Aorta (tissue), 5 donors: ENCODE measurements at places on chromosomes 5 and 9. TPM values are rescaled to one million over a fixed set of nuclear protein-coding genes. Genes with fewer than 3 reads are reported as not detected.

GRCh38 chr5:110917161-110917875 lies 154.2 kb upstream of the TSLP start:
- DNase-seq = no peak
- no peak overlapping the region for H3K4me3 ChIP-seq
- no peaks in the 10 kb centered on the region for H3K27me3 ChIP-seq
- H3K4me1 ChIP-seq = peaks cover 5% of the 10 kb centered on the region

- H3K27me3 ChIP-seq = no peaks in the 10 kb centered on the region
- H3K4me3 ChIP-seq = no peak overlapping the region
- H3K4me1 ChIP-seq = no peaks in the 10 kb centered on the region
- no peaks in the 10 kb centered on the region for H3K36me3 ChIP-seq
- peak; percentile 20 for DNase-seq
Measured at GRCh38 chr5:135053278-135053677, 19.2 kb upstream of the PITX1 start.

DNA sequence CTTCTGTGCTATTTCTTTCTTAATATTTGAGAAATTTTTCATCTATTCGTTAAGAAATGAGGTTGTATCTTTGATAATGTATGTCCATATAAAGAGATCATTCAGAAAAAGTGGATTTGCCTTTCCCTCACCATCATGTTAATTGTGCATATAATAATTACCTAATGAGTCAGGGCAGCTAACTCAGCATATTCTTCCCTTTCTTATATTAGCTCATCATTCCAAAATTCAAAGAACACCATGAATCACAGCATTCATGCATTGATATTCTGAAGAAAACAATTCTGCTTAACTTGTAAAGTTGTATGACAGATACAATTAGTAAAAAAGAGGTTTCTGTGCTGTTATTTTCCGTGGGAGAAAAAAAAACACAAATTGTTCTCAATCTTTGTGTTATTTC lies 630.6 kb downstream of the TLE1 start:
- DNase-seq = no peak
- H3K4me3 ChIP-seq = no peak overlapping the region
- no peaks in the 10 kb centered on the region for H3K27me3 ChIP-seq
- no peaks in the 10 kb centered on the region for H3K4me1 ChIP-seq
- H3K36me3 ChIP-seq = no peaks in the 10 kb centered on the region
- H3K27ac ChIP-seq = no peak overlapping the region

The LCN10 gene
- total RNA-seq = 11.4 TPM

The C5orf52 gene
- not detected for total RNA-seq

- H3K4me1 ChIP-seq = no peaks in the 10 kb centered on the region
- no peak overlapping the region for H3K27ac ChIP-seq
- H3K4me3 ChIP-seq = no peak overlapping the region
- DNase-seq = no peak
Measured at GRCh38 chr5:164335837-164336236, 830.4 kb downstream of the MAT2B start.

- no peak overlapping the region for H3K4me3 ChIP-seq
- H3K27ac ChIP-seq = no peak overlapping the region
- no peaks in the 10 kb centered on the region for H3K36me3 ChIP-seq
- no peak for DNase-seq
- H3K4me1 ChIP-seq = no peaks in the 10 kb centered on the region
Measured at GRCh38 chr5:168151041-168151440, 140.4 kb upstream of the WWC1 start.

DNA sequence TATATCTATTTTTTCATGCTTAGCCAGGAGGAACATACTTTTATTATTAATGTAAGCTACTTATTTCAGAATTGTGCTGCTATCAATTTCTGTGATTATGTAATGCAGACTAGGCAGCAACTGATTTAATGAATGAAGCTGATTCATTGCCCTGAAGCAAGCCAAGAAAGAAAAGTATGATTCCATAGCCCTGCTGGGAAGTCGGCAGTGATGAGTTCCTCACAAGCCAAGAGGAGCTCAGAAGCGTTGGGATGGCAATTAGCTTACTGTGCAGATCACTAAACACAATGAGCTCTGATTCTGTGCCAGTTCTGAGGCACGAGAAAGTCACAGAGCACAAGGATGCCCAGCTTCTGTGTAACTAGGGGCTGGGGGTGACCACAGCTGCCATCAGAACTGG lies 254.3 kb upstream of the KLF9 start:
- no peak for DNase-seq
- H3K27me3 ChIP-seq = no peaks in the 10 kb centered on the region
- no peak overlapping the region for H3K4me3 ChIP-seq
- H3K36me3 ChIP-seq = no peaks in the 10 kb centered on the region
- H3K27ac ChIP-seq = no peak overlapping the region
- H3K4me1 ChIP-seq = no peaks in the 10 kb centered on the region

- H3K4me3 ChIP-seq = no peak overlapping the region
- peaks cover 7% of the 10 kb centered on the region for H3K36me3 ChIP-seq
- DNase-seq = no peak
- no peaks in the 10 kb centered on the region for H3K4me1 ChIP-seq
- no peaks in the 10 kb centered on the region for H3K27me3 ChIP-seq
Measured at GRCh38 chr9:97907046-97907445, 15.3 kb downstream of the TRMO start.

- no peaks in the 10 kb centered on the region for H3K27me3 ChIP-seq
- H3K36me3 ChIP-seq = no peaks in the 10 kb centered on the region
- H3K4me3 ChIP-seq = no peak overlapping the region
- H3K27ac ChIP-seq = no peak overlapping the region
Measured at GRCh38 chr5:72074251-72074650, 33.0 kb upstream of the MAP1B start.

DNA sequence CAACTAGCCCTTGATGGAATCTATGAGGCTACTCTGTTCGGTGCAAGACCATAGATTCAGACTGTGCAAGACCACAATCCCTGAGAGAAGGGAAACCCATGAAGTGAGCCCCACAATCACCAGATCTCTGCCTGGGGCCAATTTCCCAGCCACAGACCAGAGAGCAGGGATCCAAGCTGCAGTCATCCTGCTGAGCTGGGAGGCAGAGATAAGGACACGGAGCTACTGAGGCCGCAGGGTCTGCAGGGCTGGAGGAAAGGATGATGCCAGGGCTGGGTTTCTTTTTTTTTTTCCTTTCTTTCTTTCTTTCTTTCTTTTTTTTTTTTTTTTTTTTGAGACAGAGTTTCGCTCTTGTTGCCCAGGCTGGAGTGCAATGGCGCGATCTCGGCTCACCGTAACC lies 47.7 kb upstream of the FUBP3 start:
- H3K27ac ChIP-seq = no peak overlapping the region
- DNase-seq = no peak
- H3K4me1 ChIP-seq = no peaks in the 10 kb centered on the region
- H3K27me3 ChIP-seq = no peaks in the 10 kb centered on the region
- no peaks in the 10 kb centered on the region for H3K36me3 ChIP-seq

- H3K4me1 ChIP-seq = no peaks in the 10 kb centered on the region
- DNase-seq = no peak
- no peak overlapping the region for H3K4me3 ChIP-seq
- no peaks in the 10 kb centered on the region for H3K36me3 ChIP-seq
- H3K27me3 ChIP-seq = no peaks in the 10 kb centered on the region
Measured at GRCh38 chr5:114447084-114447773, 85.4 kb downstream of the KCNN2 start.

DNA sequence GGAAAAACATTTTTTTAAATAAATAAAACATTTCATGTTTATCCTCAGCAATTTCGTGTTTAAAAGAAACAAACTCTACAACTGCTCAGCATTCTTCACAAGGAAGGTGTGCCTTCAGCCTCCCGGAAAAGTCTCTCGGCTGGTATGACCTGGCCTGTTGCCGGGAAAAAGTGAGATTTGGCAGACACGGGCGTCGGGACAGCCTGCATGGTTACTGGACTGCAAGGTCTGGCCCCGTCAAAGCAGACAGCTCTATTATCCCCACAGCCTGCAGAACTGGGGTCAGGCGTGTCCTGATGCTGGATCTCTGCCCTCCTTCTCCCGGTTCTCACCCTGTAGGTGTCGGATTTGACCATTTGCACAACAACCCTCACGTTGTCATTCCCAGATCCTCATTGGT lies 120.3 kb upstream of the SPATA31C2 start:
- peak; percentile 88 for DNase-seq
- H3K4me3 ChIP-seq = no peak overlapping the region
- H3K4me1 ChIP-seq = no peaks in the 10 kb centered on the region
- H3K27me3 ChIP-seq = no peaks in the 10 kb centered on the region
- H3K27ac ChIP-seq = no peak overlapping the region

DNA sequence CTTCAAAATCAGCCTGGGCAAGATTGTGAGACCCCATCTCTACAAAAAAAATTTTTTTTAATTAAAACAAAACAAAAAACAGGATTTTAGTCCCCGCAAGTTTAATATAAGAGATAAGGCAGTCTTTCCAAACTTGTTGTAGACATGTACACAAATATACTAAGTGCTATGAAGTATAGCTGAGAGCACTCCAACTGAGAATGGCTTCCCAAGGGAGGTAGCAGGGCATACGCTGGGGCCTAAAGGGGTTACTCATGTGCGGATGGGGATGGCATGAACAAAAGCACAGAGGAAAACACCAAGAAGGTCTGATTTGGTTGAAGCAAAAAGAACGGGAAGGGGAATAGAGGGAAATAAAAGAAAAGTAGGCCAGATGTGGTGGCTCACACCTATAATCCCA lies 21.1 kb downstream of the SAR1B start:
- no peak overlapping the region for H3K27ac ChIP-seq
- no peaks in the 10 kb centered on the region for H3K4me1 ChIP-seq
- no peak for DNase-seq
- H3K36me3 ChIP-seq = peaks cover 13% of the 10 kb centered on the region

GRCh38 chr9:109652971-109653370 lies 127.0 kb upstream of the PALM2AKAP2 start:
- no peak overlapping the region for H3K4me3 ChIP-seq
- DNase-seq = no peak
- H3K27me3 ChIP-seq = no peaks in the 10 kb centered on the region
- H3K36me3 ChIP-seq = no peaks in the 10 kb centered on the region
- no peak overlapping the region for H3K27ac ChIP-seq

GRCh38 chr5:139639619-139640380 lies 8.3 kb upstream of the CXXC5 start:
- H3K4me3 ChIP-seq = no peak overlapping the region
- no peak overlapping the region for H3K27ac ChIP-seq
- H3K4me1 ChIP-seq = peaks cover 2% of the 10 kb centered on the region
- no peak for DNase-seq
- no peaks in the 10 kb centered on the region for H3K27me3 ChIP-seq

The RELL2 gene
- total RNA-seq = 1.9 TPM

The CAVIN4 gene
- 1.1 TPM for total RNA-seq

- no peak overlapping the region for H3K4me3 ChIP-seq
- H3K36me3 ChIP-seq = no peaks in the 10 kb centered on the region
- no peak for DNase-seq
- no peaks in the 10 kb centered on the region for H3K4me1 ChIP-seq
Measured at GRCh38 chr9:129254566-129255287, 76.7 kb upstream of the IER5L start.

The SLC27A6 gene
- total RNA-seq = 0.16 TPM

DNA sequence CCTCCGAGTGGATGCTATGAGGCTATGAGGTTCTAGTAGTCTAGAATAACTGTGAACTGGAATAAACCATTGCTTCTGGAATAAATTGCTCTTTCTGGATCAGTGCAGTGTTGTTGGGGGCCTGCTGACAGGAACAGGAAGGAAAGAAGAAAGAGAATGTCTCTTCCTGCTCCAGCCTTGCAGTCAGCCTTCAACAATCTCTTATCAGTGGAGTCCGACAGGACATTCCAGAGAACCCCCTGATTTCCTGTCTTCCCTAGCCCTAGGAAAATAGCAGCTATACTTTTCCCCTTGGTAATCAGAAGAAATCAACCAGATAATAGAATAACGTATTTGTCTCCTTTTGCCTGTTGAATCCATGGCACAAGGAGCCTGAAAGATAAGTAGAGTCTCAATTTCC lies 55.4 kb downstream of the WDR36 start:
- H3K27me3 ChIP-seq = no peaks in the 10 kb centered on the region
- no peaks in the 10 kb centered on the region for H3K36me3 ChIP-seq
- no peaks in the 10 kb centered on the region for H3K4me1 ChIP-seq
- no peak overlapping the region for H3K4me3 ChIP-seq
- no peak overlapping the region for H3K27ac ChIP-seq

The BNIP1 gene
- total RNA-seq = 8.8 TPM

The MAP1B gene
- 382 TPM for total RNA-seq

- H3K4me3 ChIP-seq = no peak overlapping the region
- no peaks in the 10 kb centered on the region for H3K27me3 ChIP-seq
- H3K27ac ChIP-seq = no peak overlapping the region
- H3K36me3 ChIP-seq = no peaks in the 10 kb centered on the region
- no peak for DNase-seq
- no peaks in the 10 kb centered on the region for H3K4me1 ChIP-seq
Measured at GRCh38 chr9:130731355-130731754, 37.8 kb downstream of the EXOSC2 start.

- no peak for DNase-seq
- H3K4me3 ChIP-seq = no peak overlapping the region
- peaks cover 8% of the 10 kb centered on the region for H3K4me1 ChIP-seq
- peak overlapping the region; percentile 92 for H3K27ac ChIP-seq
- H3K27me3 ChIP-seq = no peaks in the 10 kb centered on the region
Measured at GRCh38 chr9:4923580-4924544, 61.2 kb upstream of the JAK2 start.

DNA sequence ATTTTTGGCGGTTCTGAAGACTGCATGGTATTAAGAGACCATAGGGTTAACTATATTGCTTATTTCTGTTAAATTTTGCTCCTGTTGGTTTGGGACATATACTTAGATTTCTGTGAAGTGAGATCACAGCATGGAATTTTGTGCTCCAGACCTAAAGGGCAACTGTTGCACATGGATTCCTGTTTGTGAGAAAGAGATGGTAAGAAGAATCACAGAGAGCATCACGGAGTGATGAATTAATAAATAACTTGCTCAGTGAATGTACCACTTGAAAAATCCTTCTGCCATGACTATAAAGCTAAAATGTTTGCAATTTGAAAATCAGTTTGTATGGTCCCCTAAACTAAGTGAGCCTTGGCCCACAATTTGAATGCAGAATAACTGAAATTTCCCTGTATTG lies 4.5 kb downstream of the PSAT1 start:
- no peak overlapping the region for H3K27ac ChIP-seq
- no peaks in the 10 kb centered on the region for H3K36me3 ChIP-seq
- H3K4me3 ChIP-seq = no peak overlapping the region

GRCh38 chr9:38183994-38184568 lies 115.1 kb upstream of the SHB start:
- no peak overlapping the region for H3K27ac ChIP-seq
- no peaks in the 10 kb centered on the region for H3K27me3 ChIP-seq
- H3K4me3 ChIP-seq = no peak overlapping the region
- no peaks in the 10 kb centered on the region for H3K36me3 ChIP-seq
